ENCODE measurements at places on chromosomes 3 and 15.

DNA sequence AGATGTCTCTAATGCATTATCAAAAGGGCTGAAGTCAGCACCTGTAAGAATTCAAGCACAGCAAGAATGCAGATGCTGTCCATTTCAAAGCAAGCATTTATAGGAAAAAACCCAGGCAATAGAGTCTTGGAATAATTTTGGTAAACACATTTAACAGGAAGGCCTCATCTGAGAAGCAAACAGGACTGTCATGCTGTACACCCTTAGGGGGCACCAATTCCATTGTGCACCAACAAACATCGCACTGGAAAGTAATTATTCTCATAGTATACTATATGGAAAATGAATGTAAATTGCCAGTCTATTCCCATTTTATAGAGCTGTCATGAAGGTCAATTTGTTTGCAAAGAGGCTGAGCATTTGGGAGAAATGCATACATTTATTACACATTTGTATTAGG lies 247.3 kb upstream of the SUCLG2 start:
- no peak overlapping the region for H3K27ac ChIP-seq
- peaks cover 14% of the 10 kb centered on the region for H3K4me1 ChIP-seq
- H3K4me3 ChIP-seq, result no peak overlapping the region
- no peaks in the 10 kb centered on the region for H3K36me3 ChIP-seq
- no peak for DNase-seq
- no peaks in the 10 kb centered on the region for H3K27me3 ChIP-seq

GRCh38 chr15:33724321-33725036 lies 243.8 kb upstream of the CHRM5 start:
- H3K27ac ChIP-seq, result no peak overlapping the region
- H3K4me3 ChIP-seq, result no peak overlapping the region
- no peak for DNase-seq
- no peaks in the 10 kb centered on the region for H3K27me3 ChIP-seq
- peaks cover 21% of the 10 kb centered on the region for H3K4me1 ChIP-seq

DNA sequence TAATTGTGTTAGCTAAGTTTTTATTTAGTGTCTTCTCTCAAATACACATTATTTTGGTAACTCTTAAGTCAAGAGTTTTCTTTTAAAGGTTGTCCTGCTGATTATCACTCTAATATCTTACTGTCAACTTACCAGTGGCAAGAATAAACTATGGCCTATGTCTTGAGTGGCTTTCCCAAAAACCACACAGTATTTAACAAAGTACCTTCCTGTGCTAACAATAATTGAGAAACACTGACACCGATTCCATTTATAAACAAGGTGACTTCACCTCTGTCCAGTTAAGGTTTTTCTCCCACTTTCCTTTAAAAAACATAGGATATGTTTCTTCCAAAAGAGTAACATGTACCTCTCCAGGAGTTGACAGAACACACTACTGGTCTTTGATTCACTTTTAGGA lies 234.3 kb upstream of the CD96 start:
- H3K27ac ChIP-seq, result no peak overlapping the region
- no peaks in the 10 kb centered on the region for H3K36me3 ChIP-seq
- no peak overlapping the region for H3K4me3 ChIP-seq
- DNase-seq, result no peak
- H3K4me1 ChIP-seq, result peaks cover 16% of the 10 kb centered on the region
- H3K27me3 ChIP-seq, result no peaks in the 10 kb centered on the region

DNA sequence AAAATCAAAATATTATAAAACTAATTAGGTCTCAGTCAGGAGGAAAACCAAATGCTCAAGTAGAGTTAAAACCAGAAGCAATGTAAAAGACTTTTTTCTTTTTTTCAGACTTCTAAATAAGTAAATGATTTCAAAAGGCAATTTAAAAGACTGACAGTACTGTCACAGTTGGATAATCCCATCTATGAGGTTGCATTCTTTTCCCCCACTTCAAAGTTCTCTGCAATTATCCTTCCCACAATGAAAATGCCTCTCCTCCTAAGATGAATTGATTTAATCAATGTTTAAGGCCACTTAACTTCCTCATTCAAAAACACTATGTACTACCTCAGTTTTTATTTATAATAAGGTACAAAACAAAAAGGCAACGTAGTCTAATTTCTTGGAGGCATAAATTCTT lies 8.1 kb downstream of the MRPL3 start:
- peaks cover 2% of the 10 kb centered on the region for H3K4me1 ChIP-seq
- H3K4me3 ChIP-seq, result no peak overlapping the region
- H3K36me3 ChIP-seq, result peaks cover 63% of the 10 kb centered on the region
- no peak overlapping the region for H3K27ac ChIP-seq
- DNase-seq, result no peak

- no peak for DNase-seq
Observed at GRCh38 chr15:57152666-57153539, 223.4 kb upstream of the CGNL1 start.

DNA sequence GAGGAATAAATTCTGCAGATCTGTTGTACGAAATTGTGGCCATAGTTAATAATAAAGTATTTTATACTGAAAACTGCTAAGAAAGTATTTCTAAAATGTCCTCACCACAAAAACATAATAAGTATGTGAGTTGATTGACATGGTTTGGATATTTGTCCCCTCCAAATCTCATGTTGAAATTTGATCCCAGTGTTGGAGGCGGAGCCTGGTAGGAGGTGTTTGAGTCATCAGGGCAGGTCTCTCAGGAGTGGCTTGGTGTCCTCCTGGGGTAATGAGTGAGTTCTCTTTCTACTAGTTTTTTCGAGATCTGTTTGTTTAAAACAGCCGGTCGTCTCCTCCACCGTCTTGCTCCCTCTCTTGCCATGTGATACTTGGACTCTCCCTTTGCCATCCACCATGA lies 424.1 kb upstream of the KCNMB2 start:
- H3K27me3 ChIP-seq, result peaks cover 7% of the 10 kb centered on the region
- no peak overlapping the region for H3K27ac ChIP-seq

GRCh38 chr3:174957551-174958001 lies 98.4 kb downstream of the NAALADL2 start:
- DNase-seq, result no peak
- H3K4me3 ChIP-seq, result no peak overlapping the region
- H3K4me1 ChIP-seq, result no peaks in the 10 kb centered on the region
- no peaks in the 10 kb centered on the region for H3K36me3 ChIP-seq

GRCh38 chr3:150293401-150294001 lies 114.6 kb upstream of the TSC22D2 start:
- no peak overlapping the region for H3K4me3 ChIP-seq
- DNase-seq, result no peak
- H3K4me1 ChIP-seq, result no peaks in the 10 kb centered on the region
- peaks cover 27% of the 10 kb centered on the region for H3K27me3 ChIP-seq
- H3K27ac ChIP-seq, result no peak overlapping the region
- no peaks in the 10 kb centered on the region for H3K36me3 ChIP-seq

DNA sequence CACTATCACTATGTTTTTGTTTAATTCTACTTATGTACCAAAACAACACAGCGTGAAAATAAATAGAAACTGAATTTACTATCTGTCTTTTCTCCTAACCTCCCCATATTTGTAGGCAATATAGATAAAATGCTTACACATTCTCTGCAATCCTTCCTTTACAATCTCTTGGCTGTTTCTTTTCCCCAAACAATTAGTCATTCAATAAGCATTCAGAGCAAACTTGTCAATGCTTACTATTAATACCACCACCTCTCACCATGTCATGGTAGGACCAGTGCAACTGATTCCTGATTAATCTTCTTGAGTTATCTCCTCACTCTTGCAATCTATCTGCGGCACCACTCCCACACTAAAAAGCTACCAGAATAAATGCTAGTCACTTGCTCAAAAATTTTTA lies 74.0 kb upstream of the TTBK2 start:
- peaks cover 60% of the 10 kb centered on the region for H3K36me3 ChIP-seq
- H3K4me1 ChIP-seq, result no peaks in the 10 kb centered on the region
- no peak overlapping the region for H3K4me3 ChIP-seq

DNA sequence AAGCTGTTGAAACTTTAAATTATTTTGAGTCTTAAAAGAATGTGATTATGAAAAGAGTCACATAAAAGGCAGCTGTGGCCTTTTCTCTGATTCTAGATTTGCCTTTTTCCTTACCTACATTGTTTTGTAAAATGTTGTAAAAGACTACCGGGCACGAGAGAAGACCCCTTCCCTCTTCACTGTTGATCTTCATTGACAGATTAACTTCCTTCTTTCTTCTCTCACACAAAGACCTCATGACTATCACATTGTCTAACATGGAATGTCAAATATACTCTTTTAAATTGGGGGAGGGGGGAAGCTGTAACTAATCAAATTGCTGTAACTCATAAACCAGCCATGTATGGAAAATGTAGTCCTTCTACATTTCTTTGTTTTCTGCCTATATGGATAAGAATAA lies 68.3 kb downstream of the OCA2 start:
- no peaks in the 10 kb centered on the region for H3K27me3 ChIP-seq
- H3K36me3 ChIP-seq, result no peaks in the 10 kb centered on the region
- H3K4me3 ChIP-seq, result no peak overlapping the region
- H3K4me1 ChIP-seq, result no peaks in the 10 kb centered on the region

- H3K4me1 ChIP-seq, result no peaks in the 10 kb centered on the region
- H3K27ac ChIP-seq, result no peak overlapping the region
- DNase-seq, result no peak
- no peak overlapping the region for H3K4me3 ChIP-seq
Observed at GRCh38 chr15:62818691-62819090, 223.9 kb upstream of the TPM1 start.

GRCh38 chr15:63197626-63198025 lies 8.2 kb downstream of the RAB8B start:
- no peak overlapping the region for H3K4me3 ChIP-seq
- H3K4me1 ChIP-seq, result peaks cover 87% of the 10 kb centered on the region
- no peak overlapping the region for H3K27ac ChIP-seq
- peaks cover 30% of the 10 kb centered on the region for H3K36me3 ChIP-seq
- no peak for DNase-seq

- H3K4me3 ChIP-seq, result no peak overlapping the region
- H3K4me1 ChIP-seq, result no peaks in the 10 kb centered on the region
- no peak overlapping the region for H3K27ac ChIP-seq
- H3K27me3 ChIP-seq, result no peaks in the 10 kb centered on the region
- DNase-seq, result no peak
Observed at GRCh38 chr3:154783061-154783460, 297.1 kb upstream of the MME start.

- peaks cover 2% of the 10 kb centered on the region for H3K27me3 ChIP-seq
- H3K4me3 ChIP-seq, result no peak overlapping the region
- no peak for DNase-seq
- peaks cover 19% of the 10 kb centered on the region for H3K4me1 ChIP-seq
- no peaks in the 10 kb centered on the region for H3K36me3 ChIP-seq
- no peak overlapping the region for H3K27ac ChIP-seq
Observed at GRCh38 chr15:85792102-85792731, 2.5 kb downstream of the KLHL25 start.

GRCh38 chr3:173970281-173970680 lies 572.7 kb downstream of the NLGN1 start:
- DNase-seq, result no peak
- H3K27ac ChIP-seq, result no peak overlapping the region
- H3K27me3 ChIP-seq, result no peaks in the 10 kb centered on the region
- H3K4me3 ChIP-seq, result no peak overlapping the region

- H3K36me3 ChIP-seq, result no peaks in the 10 kb centered on the region
- peaks cover 6% of the 10 kb centered on the region for H3K27me3 ChIP-seq
- no peak overlapping the region for H3K4me3 ChIP-seq
Observed at GRCh38 chr15:78182336-78182700, 33.2 kb downstream of the IDH3A start.

DNA sequence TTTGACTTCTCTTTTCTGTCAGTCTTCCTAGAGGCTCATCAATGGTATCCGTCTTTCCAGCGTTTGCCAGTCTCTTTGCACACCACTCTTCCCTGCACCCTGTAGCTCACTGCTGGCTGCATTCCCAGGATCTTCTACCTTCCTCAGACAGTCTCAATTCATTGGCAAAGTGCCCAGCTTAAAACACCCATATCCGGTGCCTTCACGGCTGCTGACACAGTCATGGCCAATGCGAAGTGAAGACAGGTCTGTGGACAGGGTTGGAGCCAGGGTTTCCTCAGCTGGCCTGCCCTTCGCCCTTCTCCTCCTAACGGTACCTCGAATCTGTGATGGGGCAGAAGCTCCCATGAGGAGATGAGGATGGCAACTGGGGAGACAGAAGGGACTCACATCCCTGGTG lies 36.1 kb downstream of the PTH1R start:
- H3K4me3 ChIP-seq, result no peak overlapping the region
- DNase-seq, result no peak
- H3K27me3 ChIP-seq, result no peaks in the 10 kb centered on the region

GRCh38 chr3:122955916-122956692 lies 71.5 kb downstream of the SEMA5B start:
- no peak overlapping the region for H3K4me3 ChIP-seq
- no peaks in the 10 kb centered on the region for H3K36me3 ChIP-seq
- H3K27me3 ChIP-seq, result peaks cover 10% of the 10 kb centered on the region
- no peak for DNase-seq
- H3K4me1 ChIP-seq, result peaks cover 6% of the 10 kb centered on the region
- no peak overlapping the region for H3K27ac ChIP-seq

DNA sequence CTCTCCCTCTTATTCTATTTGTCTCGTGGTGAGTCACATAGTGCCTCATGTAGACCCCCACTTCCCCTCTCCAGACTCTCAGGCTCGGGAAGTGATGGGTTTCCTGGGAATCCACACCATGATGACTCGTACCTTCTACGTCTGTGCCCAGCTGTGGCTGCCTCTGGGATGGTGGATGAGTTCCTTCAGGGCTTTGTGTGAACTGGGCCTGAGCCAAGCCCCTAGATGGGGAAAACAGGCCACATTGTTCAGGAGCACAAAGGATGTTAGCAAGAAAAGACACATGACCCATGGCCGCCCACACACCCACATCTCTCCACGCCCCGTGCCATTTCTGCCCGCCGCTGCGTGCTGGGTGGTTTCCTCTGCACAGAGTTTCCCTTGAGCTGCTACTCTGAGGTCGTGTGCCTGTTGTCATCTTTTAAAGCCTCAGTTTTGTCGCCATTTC lies 10.5 kb downstream of the ISG20 start:
- H3K4me3 ChIP-seq, result peak overlapping the region; percentile 66
- peak overlapping the region; percentile 96 for H3K27ac ChIP-seq
- no peaks in the 10 kb centered on the region for H3K27me3 ChIP-seq
- DNase-seq, result peak; percentile 44
- peaks cover 63% of the 10 kb centered on the region for H3K36me3 ChIP-seq

GRCh38 chr3:137046747-137047146 lies 89.0 kb downstream of the IL20RB start:
- peaks cover 24% of the 10 kb centered on the region for H3K27me3 ChIP-seq
- H3K4me3 ChIP-seq, result no peak overlapping the region
- H3K27ac ChIP-seq, result no peak overlapping the region
- no peak for DNase-seq

Measured in activated B cell treated with CpG ODN at 0.5 μM for 24 hours (primary cell).